Stimulated activated CD8-positive, alpha-beta memory T cell treated with anti-CD3 and anti-CD28 coated beads, Interleukin-15, amount 100 ng/mL, for 4 hours (primary cell): ENCODE measurements at places on chromosomes 5 and 9.

GRCh38 chr5:68216245-68217046 is 890 bp downstream of the PIK3R1 start:
- no peak for DNase-seq

DNA sequence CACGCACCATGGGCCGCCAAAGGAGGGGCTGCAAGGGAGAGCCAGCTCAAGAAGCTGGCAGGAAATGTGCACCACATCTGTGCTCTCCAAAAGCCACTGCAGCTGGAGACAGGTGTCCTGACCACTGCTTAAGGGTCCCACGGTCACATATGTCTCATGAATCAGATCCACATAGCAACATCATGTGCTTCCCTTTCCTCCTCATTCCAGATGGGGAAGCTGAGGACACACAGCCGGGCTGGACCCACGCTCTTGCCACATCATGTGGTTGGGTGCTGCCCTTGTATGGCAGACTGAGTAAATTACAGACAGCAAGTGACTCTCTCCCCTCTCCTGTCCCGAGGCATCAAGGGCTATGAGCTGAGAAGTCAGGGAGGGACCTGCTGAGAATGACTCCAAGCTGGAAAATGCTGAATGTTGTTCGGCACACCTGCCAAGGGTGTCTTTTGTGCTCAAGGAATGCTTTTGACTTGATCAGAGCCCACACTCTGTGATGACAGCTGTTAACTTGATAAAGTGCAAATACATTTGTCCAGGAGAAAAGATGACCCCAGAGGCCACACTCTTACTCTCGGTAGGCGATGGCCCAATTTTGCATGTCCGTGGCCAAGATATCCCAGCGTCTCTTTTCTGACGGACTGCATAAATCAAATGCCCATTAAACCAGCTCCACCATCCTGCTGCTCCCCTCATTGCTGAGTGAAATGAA is 58.2 kb downstream of the NSUN2 start:
- DNase-seq: no peak

GRCh38 chr9:119268985-119269384 is 100.2 kb downstream of the BRINP1 start:
- no peak for DNase-seq

GRCh38 chr5:14439087-14439871 is 142.3 kb upstream of the OTULINL start:
- no peak for DNase-seq

GRCh38 chr9:113355040-113355596 is 5.8 kb downstream of the BSPRY start:
- DNase-seq: no peak

DNA sequence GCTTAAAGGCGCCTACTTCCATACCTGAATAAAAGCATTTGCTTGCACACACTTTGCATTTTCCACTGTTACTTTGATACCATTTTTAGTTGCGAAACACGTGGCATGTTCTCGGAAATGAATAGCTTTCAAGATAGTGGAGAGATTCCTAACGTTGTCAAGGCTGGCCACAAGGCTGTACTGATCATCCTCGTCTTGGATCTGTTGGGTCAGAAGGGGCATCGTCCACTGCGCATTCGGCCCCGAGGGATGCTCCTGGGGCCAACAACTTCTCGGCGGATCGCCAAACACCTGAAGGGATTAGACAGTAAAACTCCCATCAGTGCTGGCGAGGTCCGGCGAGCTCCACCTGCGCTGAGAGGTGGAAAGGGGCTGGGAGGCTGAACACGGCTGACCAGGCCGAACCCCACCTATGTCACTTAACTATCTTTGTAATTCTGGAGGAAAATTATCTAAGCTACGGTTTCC is 599 bp downstream of the RAD1 start:
- DNase-seq: no peak

DNA sequence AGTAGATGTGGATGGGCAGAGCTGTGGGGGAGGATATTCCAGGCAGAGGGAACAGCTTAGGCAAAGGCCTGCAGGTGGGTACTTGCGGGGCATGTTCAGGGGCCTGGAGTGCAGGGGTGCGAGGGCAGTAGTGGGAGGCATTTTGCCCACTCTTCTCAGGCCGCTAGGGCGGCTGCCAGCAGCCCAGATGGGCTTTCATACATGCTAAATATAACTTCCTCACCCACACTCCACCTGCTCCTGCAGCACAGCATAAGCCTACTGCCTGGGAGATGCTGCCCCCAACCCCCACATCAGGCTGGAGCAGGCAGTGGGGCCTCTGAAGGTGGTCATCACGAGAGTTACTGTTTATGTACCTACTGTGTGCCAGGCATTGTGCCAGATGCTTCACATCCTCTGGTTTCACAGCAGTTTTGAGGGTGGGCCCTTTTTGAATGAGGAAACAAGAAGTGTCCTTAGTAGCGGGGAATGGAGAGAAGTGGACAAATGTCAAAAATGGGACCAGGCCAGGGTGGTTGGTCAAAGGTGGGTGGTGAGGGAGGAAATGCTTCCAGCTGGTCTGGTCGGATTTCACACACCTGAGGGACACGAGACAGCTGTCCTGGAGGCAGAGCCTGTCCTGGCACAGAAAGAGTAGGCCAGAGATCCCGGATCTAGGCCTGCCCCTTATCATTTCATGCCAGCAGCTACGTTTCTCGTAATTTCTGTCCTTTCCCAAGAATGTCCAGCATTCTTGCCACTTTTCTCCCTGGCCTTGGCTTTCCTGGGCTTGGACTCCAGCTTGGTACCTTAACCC is 12.1 kb downstream of the RGS14 start:
- no peak for DNase-seq

DNA sequence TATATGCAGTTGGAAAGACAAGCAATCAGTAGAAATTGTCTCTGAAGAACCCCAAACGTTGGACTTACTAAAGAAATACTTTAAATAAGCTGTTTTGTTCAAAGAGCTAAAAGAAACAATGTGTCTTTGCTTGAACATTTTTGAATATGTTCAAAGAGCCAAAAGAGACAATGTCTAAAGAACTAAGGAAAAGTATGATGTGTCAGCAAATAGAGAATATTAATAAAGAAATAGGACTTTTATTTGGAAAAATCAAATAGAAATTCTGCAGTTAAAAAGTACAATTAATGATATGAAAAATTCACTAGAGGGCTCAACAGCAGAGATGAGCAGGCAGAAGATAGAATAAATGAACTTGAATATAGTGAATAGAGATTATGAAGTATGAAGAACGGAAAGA is 19.2 kb downstream of the TAS2R1 start:
- no peak for DNase-seq

- DNase-seq: no peak
These were observed 107.6 kb downstream of the PPP2R2B start for GRCh38 chr5:146770980-146771379.

- no peak for DNase-seq
These were observed 212.2 kb downstream of the SMARCA2 start for GRCh38 chr9:2227144-2227867.

DNA sequence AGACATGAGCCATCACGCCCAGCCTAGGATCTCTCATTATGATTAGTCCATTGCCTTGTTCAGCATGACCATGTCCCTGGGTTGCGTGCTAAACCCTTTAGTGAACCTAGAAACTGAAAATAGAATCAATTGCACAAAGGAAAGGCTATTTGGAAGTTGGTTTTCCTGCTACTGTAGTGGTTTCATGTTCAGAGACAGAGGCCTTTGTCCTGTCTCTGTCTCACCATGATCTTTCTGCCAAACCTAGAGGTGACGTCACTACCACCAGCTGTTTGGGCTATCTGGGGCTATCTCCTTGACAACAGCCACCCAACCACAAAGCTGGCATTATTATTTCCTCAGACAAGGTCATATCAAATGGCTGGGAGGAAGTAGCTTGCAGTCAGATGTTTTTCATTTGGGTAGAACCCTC is 4.0 kb upstream of the CDK5RAP2 start:
- no peak for DNase-seq

DNA sequence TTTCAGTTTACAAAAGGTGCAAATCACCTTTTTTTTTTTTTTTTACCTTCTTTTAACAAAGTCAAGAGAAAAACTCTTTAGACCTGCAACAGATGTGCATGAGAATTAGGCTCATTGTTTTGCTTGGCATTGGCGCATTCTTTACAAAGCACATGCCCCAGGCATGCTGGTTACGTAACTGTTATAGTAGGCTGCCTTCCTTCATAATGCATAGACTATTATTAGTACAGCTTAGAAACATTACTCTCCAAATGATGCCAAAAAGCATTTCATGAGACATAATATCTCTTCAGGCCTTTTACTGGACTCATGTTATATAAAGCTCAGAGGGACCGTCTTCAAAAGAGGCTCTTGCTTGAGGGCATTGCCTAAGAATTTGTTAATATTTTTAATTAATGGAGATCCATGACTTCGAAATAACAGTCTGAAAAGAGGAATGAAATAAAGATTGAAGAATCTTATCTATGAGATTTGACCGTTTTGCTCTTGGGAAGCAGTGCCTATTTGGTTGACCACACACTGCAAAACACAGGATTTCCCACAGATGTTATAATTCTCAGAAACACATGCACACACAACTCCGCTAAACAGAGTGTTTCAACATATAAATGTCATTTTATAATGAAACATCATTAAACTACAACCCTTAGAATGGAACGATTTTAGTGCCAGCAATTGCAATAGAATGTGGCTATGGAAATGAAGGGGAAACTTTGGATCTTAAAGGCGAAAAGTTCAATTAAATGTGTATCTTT is 478.7 kb downstream of the PRR16 start:
- no peak for DNase-seq

- no peak for DNase-seq
These were observed 46.8 kb upstream of the NRARP start for GRCh38 chr9:137348769-137349470.

DNA sequence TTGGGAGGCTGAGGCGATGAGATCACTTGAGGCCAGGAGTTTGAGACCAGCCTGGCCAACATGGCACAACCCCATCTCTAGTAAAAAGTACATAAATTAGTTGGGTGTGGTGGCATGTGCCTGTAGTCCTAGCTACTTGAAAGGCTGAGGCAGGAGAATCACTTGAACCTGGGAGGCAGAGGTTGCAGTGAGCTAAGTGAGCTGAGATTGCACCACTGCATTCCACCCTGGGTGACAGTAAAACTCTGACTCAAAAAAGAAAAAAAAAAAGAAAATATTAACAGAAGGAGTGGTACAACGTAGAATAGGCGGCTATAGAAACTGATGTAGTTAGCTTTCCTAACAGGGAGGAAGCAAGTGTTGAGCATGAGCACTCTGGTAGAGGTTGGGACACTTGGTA is 59.9 kb downstream of the PBX3 start:
- DNase-seq: no peak

DNA sequence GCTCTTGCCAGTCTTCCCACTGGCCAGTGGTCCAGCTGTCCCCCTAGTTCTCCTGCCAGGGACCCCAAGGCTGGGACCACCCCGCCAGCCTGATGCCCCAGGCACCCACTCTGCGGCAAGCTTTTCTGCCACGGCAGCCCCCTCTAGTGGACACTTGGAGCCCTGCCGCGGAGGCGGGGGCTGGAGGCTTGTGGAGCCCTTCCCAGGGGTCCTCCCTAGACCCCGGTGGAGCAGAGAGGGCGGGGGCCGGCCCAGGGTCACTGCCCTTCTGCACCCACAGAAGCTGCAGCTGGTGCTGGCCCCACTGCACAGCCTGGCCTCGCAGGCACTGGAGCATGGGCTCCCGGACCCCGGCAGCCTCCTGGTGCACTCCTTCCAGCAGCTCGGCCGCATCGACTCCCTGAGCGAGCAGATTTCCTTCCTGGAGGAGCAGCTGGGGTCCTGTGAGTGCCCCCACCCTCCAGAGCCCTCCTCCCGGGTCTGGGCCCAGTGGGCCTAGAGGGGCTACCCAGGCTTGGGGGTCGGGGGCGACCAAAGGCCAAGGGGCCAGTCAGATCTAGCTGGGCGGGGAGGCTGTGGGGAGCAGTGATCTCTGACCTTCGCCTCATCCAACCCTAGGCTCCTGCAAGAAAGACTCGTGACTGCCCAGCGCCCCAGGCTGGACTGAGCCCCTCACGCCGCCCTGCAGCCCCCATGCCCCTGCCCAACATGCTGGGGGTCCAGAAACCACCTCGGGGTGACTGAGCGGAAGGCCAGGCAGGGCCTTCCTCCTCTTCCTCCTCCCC is 9.1 kb downstream of the EGFL7 start:
- no peak for DNase-seq

- no peak for DNase-seq
These were observed 13.0 kb downstream of the NEK6 start for GRCh38 chr9:124270504-124271335.

- no peak for DNase-seq
These were observed 18.6 kb downstream of the CD74 start for GRCh38 chr5:150394131-150394530.

- DNase-seq: no peak
These were observed 2.5 kb upstream of the RAD23B start for GRCh38 chr9:107280543-107280942.

DNA sequence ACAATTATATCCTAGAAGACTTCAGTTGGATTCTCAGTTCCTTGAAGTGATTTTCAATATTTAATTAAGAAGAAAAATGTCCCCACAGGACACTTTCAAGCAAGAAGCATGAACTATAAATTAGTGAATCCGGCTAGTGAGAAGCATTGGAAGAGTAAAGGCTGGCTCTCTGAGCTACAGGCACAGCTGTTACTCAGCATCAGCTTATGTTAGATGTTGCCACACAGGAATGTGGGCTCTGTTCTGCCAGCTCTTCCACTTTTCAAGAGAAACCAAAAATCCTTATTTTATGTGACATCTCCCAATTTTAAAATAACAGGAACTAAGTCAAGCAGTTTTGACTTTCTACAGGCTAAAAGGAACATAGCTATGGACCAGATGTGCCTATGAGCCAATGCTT is 14.9 kb downstream of the ZNF474 start:
- DNase-seq: no peak

- no peak for DNase-seq
These were observed 134.0 kb upstream of the FAM174A start for GRCh38 chr5:100401149-100401548.

- no peak for DNase-seq
These were observed 49.1 kb downstream of the G3BP1 start for GRCh38 chr5:151820903-151821302.

DNA sequence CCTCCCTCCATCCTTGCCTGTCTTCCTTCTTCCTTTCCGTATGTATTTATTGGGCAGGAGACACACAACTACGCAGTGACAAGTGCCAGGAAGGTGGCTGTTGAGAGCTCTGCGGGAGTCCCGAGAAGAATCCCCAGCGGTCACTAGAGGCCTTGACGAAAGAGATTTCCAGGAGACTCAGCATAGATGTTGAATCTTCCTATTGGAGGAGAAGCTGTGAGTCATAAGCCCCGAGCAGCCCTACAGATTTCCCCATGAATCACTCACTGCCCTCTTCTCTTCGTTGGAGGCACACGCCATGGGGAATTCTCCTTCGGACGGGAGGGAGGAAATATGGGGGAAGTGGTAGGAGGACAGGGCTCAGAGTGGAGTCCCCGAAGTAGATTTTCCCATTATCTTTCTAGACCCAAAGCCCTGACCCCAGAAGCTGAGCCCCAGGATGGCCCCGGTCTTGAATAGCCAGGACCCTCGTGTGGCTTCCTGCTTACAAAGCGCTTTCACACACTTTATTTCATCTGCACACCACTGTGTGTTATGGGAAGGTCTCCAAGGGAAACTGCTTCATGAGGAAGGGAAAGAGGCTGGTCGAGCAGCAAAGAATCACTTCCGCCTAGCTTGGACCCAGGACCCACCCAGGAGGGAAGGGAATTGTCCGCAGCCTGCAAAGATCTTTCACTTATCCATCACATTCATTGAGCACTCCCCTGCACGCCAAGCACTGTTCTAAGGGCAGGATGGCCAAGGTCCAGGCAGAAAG is 12.7 kb downstream of the DUSP1 start:
- DNase-seq: no peak
